HFFc6 (cell line): ENCODE measurements at places on chromosomes 12 and 14. TPM values are rescaled to one million over a fixed set of nuclear protein-coding genes. Genes with fewer than 3 reads are reported as not detected.
A peak's percentile ranks its signal among the peaks of the same experiment; 100 is the strongest.

- no peak for DNase-seq
- H3K27ac ChIP-seq = peak overlapping the region; percentile 95
- H3K27me3 ChIP-seq = no peaks in the 10 kb centered on the region; the same call in none of the 2 replicates
Measured at GRCh38 chr14:24196071-24197055, 1.1 kb upstream of the TM9SF1 start.

DNA sequence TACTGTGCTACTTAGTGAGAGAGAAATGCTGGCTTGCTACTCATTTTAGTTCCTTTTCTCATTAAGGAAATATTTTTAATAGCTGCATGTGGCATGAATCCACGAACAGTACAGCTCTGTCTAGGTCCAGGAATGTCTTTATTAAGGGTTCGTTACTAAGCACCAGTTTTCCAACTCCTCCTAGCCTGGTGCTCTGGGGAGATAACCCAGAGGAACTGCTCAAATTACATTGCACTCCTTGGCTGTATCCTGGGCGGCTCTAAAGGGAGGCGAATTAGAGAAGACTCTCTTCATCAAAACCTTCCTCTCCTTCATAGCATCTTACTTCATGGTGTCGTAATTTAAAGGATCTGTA lies 101.3 kb downstream of the PPM1A start:
- H3K27ac ChIP-seq = no peak overlapping the region
- H3K4me1 ChIP-seq = no peaks in the 10 kb centered on the region; the same call in 1 of the 2 replicates
- no peak for DNase-seq
- peak overlapping the region; percentile 16; the same call in 1 of the 2 replicates for H3K4me3 ChIP-seq
- no peaks in the 10 kb centered on the region for H3K36me3 ChIP-seq

DNA sequence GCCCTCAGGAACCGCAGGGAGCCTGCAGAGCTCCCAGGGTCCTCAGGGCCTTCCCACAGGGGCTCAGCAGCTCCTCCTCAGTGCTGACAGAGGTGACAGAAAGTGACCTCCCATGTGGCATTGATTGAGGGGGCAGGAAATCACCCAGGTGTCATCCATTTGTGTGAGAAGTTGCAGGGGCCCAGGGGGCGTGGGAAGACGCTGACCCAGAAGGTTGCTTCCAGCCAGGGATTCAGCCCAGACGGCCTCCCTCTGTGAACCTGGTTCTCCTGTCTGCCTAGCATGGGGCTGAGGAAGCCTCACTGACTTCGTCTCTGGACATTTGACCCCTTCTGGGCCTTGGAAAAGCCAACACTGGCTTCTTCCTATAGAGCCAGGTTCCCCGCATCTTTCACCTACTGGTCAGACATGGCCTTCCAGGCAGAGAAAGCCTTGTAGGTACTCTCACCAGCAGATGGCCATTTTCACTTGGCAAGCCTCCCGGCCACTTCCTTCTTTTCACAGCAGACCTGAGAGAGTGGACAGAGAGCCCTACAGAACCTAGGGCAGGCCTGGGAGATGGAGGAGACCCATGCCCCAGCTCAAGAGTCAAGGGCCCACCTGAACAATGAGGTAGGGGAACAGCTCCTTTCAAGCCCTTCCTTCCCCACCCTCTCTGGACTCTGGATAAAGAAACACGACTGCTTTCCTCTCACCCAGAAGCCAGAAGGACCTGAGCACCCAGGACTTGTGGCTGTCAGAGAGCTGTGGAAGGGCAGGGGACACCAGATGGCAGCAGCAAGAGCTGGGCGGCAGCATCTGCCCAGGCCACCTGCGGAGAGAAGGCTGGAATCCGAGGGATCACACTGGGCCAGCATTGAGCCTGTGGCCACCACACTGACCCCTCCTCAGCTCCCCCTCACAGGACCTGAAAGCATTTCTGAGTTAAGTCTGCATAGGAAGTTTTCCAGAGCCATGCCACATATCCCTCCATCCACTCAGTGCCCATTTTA lies 377.8 kb downstream of the DPF3 start:
- peaks cover 14% of the 10 kb centered on the region for H3K36me3 ChIP-seq
- no peak overlapping the region for H3K4me3 ChIP-seq
- DNase-seq = peak; percentile 45
- H3K27me3 ChIP-seq = peaks cover 3% of the 10 kb centered on the region; the same call in 1 of the 2 replicates
- peaks cover 37% of the 10 kb centered on the region for H3K4me1 ChIP-seq

- no peak for DNase-seq
- H3K27me3 ChIP-seq = peaks cover 2% of the 10 kb centered on the region; the same call in 1 of the 2 replicates
- H3K36me3 ChIP-seq = peaks cover 14% of the 10 kb centered on the region
- H3K27ac ChIP-seq = no peak overlapping the region
Measured at GRCh38 chr14:74508292-74508731, 14.7 kb downstream of the ISCA2 start.

DNA sequence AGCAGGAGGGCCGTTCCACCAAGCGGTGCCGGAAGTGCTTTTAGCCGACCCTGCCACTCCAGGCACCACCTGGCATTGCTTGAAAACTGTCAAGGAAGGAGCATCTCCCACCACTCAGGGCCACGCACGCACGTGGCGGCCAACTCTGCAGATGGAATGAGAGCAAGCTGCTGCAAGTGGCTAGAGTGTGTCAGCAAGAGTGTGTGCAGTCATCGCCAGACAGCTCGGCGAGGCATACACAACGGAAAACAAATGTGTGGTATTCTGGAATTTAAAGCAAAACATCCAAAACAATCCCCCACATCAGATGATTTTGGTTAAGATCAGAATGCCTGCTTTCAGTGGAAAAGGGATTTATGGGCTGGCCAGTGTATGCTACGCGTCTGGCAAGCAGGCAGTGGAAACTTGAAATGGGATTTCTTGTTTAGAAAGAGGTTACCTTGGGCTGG lies 11.2 kb downstream of the CD9 start:
- peak overlapping the region; percentile 58 for H3K4me3 ChIP-seq
- H3K4me1 ChIP-seq = peaks cover 68% of the 10 kb centered on the region
- no peaks in the 10 kb centered on the region; the same call in 1 of the 2 replicates for H3K36me3 ChIP-seq
- no peaks in the 10 kb centered on the region; the same call in 1 of the 2 replicates for H3K27me3 ChIP-seq
- peak; percentile 74 for DNase-seq
- peak overlapping the region; percentile 88 for H3K27ac ChIP-seq

- H3K27me3 ChIP-seq = peaks cover 5% of the 10 kb centered on the region
- H3K4me3 ChIP-seq = no peak overlapping the region
- H3K36me3 ChIP-seq = no peaks in the 10 kb centered on the region
- H3K4me1 ChIP-seq = no peaks in the 10 kb centered on the region
Measured at GRCh38 chr14:52422650-52423356, 108.7 kb downstream of the PTGER2 start.

DNA sequence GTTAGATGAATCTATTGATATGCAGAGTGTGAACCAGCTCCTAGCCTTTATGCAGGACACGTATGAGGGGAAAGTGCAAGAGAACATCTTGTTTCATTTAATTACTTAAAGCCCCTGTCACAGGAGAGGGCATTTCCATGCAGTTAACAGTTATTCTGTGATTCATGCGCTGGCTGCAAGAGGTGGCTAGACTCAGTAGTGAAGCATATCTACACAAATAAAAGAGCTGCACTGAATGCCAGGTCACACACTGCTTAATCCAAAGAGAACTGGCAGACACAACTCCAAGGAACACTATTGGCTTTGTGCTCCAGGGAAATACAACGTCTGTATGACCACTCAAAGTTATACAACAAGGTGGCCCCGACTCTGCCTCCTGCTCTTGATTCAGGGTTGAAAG lies 394.1 kb downstream of the C12orf75 start:
- no peak overlapping the region for H3K4me3 ChIP-seq
- no peak for DNase-seq
- H3K36me3 ChIP-seq = no peaks in the 10 kb centered on the region
- no peak overlapping the region for H3K27ac ChIP-seq

GRCh38 chr12:128426511-128426910 lies 159.5 kb downstream of the TMEM132C start:
- peaks cover 5% of the 10 kb centered on the region; the same call in 1 of the 2 replicates for H3K27me3 ChIP-seq
- no peak overlapping the region for H3K4me3 ChIP-seq
- H3K4me1 ChIP-seq = no peaks in the 10 kb centered on the region
- no peak overlapping the region for H3K27ac ChIP-seq

GRCh38 chr14:30759172-30760125 lies 114.9 kb upstream of the COCH start:
- no peak overlapping the region for H3K27ac ChIP-seq
- DNase-seq = no peak
- H3K36me3 ChIP-seq = peaks cover 15% of the 10 kb centered on the region
- peaks cover 30% of the 10 kb centered on the region for H3K27me3 ChIP-seq
- H3K4me3 ChIP-seq = no peak overlapping the region

DNA sequence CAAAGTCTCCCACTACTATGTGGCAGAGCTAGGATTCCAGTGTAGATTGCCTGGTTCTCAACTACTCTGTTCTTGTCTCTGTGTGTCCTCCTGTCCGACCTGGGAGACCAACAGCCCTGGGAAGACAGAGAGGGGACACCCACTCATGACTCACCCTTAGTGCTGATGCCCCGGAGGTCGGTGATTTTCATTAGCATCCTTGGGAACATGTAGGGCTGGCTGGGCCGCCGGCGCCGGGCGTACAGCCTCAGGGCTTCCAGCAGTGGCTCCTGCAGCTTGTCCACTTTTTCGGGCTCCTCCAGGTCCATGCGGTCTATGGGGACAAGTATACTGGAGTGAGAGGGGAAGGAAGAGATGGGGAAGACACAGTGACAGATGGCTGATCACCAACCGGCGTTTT lies 5.9 kb upstream of the ITGB7 start:
- DNase-seq = no peak
- peaks cover 18% of the 10 kb centered on the region; the same call in 1 of the 2 replicates for H3K36me3 ChIP-seq
- H3K4me1 ChIP-seq = peaks cover 65% of the 10 kb centered on the region
- peak overlapping the region; percentile 60 for H3K27ac ChIP-seq
- H3K4me3 ChIP-seq = no peak overlapping the region

The GPR137C gene
- 0.51 to 0.89 TPM (median 0.78 TPM) in 3 replicates for total RNA-seq
